ENCODE measurements at places on chromosomes 2 and 18.

DNA sequence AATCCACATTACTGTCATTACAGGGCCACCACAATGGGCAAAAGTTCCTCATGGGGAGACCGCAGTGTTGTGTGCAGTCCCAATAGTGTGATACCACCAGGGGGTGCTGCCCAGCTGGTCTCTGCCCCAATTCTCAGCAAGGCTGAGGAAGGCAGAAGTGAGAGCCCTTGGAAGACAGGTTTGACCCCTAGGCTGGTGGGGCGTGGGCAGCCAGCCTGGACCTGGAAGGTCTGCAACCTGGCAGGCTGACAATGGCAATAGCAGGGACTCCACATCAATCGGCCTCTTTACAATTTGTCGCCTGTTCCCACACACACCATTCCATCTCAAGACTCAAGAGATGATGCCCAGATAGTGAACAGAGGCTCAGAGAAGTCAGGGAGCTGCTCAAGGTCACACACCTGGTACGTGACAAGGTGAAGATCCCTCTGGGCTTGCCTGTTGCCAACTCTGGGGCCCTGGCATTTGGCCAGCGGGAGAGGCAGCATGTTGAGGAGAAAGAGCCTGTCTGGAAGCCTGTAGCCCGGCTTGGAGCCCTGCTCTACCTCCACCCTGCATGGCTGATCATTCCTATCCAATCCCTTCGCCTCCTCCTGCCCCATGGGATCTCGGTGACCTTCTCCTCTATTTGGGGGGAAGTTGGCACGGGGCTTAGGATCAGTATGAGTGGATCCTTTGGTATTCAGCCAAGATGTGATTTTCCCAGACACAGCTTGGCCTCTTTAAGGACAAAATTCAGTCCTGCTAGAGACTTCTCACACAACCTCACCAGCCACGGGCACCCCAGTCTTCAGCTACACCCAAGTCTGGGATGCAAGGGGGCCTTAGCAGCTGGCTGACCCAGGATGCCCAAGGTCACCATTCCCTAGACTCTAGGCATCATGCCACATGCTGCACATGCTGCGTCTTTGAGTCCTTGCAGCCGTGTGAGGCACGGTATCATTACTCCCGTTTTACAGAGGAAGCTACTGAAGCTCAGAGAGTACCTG lies 2.9 kb upstream of the ATOH8 start:
- peak; percentile 58 for DNase-seq

- peak; percentile 54 for DNase-seq
These were observed 162.0 kb downstream of the LTBP1 start for GRCh38 chr2:33108483-33109443.

DNA sequence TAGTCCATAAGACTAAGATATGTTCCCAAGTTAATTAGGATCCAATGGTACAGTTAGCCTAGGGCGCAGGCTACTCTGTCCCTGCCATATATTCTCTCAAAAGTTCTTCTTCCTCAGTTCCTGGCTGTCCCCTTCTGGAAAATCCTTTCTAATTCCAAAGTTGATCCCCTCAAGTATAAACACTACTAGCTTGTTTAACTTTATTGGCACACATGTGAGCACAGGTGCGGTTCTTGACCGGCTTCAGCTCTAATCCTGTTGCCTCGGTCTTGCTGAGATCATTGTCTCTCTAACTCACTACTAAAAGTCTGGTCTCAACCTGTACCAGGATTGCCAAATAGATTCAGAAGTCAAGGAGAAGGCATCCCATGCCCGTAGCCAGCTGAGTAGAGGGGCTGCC lies 89.0 kb downstream of the SEMA4F start:
- no peak for DNase-seq

DNA sequence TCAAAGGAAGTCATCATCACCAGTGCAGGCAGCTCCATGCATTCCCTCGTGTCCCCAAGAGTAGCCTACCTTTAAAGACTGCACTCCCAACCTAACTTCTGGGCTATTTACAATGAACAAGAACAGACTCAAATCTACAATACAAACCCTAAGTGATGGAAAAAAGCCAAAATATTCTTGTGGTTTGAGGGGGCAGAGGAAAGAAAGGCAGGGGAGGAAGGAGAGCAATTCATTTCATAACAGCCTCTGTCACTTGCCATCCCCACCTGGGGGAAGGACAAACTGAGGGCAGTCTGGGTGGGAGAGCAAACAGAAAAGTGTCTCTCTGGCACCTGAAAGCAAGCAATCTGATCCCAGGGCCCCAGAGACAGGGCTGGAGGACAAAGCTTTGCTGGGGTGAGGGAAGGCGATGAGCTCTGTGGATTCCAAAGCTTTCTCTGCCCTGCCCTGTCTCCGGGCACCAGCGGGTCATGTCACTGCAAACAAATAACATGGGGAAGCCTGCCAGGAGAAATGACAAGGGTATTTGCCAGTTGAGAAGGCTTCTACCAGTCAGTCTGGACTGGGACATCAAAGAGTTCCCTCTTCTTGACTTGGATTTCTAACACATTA lies 528.0 kb upstream of the TNP1 start:
- DNase-seq: peak; percentile 12

GRCh38 chr18:36903215-36903928 lies 74.4 kb downstream of the KIAA1328 start:
- DNase-seq: no peak

DNA sequence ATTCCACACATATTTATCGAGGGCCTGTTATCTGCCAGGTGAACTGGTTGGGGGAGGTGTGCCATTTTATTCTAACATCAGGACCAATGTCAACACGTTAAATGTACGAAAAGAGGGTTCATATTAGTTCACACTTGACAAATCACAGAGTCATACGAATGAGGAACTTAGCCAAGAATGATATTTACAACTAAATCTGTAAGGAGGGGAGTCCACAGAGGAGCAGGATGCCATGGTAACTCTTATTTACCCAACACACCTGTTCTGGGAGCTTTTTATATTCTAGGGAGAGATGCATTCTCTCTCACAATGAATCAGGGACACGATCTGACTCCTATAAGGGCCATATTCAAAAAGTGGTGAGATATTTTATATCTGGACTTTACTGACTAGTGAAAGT lies 144.1 kb downstream of the CDC42EP3 start:
- DNase-seq: no peak

GRCh38 chr18:76136701-76137100 lies 358.3 kb downstream of the ZNF516 start:
- no peak for DNase-seq

DNA sequence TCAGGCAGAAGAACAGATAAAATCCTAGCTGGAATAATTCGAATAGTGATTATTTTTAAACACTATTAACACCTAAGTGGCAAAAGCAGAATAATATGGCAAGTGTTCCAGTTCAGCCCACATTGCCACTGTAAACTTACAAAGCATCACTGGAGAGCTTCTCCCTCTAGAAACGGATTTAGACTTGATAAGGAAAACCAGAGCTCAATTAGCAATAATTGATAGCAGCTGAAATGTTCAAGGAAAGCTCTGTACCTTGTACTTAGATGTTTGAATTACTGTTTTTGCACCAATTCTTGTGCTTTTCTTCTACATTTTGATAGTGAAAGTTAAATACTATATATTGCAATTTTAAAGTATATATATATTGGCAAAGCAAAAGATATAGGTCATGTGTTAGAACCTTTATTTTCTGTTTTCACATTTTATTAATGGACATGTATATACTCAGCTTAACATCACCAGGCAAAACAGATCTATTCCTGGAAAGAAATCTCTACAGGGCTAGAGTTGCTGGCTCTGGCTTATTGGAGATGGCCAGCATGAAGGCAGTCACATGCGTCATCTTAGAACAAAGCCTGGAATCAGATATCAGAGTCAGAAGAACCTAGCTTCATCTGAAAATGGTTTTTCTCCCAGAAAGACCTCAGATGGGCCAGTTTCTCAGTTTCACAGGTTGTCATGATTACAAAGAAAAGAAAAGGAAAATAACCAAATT lies 149.1 kb upstream of the CTAGE1 start:
- DNase-seq: no peak

GRCh38 chr2:58853420-58853819 lies 612.3 kb upstream of the FANCL start:
- no peak for DNase-seq

DNA sequence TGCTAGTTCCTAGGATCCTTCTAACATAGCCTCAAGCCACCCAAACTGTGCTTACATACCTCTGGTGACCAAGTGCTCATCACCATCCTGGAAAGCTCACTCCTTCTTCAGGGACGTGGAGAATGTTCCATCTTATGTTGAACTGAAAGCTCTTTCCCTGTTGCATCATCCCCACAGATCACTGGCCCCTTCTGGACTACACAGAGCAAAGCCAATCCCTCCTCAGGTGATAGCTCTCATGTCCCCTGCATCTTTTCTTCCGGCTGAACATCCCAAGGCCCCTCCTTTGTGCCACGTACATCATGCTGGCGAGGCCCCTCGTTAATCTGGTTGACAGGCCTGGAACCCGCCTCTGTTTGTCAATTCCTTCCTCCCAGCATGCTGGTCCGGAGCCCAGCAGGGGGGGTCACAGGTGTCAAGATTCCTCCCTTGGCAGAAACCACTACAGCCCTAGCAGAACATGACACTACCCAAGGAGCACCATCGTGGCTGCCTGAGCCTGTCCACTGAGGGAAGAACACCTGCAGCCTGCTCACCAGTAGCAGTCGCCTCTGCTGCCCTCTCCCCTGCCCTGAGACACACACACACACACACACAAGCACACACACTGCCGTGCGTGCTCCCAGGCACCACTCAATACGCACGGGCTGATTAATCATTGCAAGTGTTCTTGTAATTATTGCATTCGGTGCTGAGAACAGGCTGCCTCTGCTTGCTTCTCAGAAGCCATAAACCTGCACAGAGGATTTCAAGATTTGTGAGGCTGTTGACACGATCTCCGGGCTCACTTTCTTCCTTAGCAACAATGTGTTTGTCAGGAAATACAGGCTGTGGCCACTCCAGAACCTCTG lies 6.3 kb upstream of the KCNK3 start:
- peak; percentile 81 for DNase-seq

- DNase-seq: peak; percentile 47
These were observed 940 bp downstream of the XRCC5 start for GRCh38 chr2:216109962-216110614.

- peak; percentile 47 for DNase-seq
These were observed 74.2 kb downstream of the TNS1 start for GRCh38 chr2:217928324-217929181.

DNA sequence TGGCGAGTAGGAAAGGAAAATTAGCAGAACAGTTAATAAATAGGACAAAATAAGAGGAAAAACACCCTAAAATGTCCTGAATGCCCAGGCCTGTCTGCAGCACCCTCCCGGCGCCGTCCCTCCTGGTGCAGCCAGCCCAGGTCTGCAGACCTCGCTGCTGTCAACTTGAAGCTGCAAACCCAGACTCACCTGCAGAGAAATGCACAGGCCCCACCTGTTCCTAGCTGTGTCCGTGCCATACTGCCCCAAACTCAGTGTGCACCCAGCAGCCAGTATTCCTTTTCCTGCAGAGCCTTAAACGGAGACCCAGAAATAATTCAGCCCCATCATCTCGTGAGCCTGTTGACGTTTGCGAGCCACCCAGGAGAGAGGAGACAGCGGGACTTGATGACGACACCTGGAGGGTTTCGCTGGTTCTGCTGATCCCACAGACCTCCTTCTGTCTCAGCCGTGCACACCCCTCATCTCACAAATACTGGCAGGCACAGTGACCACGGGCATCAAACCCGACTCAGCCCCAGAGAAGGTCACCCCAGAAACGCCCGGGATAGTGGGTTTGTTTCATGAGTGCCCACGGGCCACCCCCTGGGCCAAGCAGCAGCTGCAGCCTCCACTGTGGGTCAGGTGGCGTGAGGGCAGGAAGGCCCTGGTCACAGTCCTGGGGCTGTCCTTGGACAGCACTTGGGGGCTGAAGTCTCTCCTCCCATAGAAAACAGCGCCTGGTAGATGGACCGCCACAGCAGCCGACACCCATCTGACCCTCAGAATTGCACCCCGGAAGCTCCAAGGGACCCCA lies 239.5 kb upstream of the SALL3 start:
- no peak for DNase-seq

DNA sequence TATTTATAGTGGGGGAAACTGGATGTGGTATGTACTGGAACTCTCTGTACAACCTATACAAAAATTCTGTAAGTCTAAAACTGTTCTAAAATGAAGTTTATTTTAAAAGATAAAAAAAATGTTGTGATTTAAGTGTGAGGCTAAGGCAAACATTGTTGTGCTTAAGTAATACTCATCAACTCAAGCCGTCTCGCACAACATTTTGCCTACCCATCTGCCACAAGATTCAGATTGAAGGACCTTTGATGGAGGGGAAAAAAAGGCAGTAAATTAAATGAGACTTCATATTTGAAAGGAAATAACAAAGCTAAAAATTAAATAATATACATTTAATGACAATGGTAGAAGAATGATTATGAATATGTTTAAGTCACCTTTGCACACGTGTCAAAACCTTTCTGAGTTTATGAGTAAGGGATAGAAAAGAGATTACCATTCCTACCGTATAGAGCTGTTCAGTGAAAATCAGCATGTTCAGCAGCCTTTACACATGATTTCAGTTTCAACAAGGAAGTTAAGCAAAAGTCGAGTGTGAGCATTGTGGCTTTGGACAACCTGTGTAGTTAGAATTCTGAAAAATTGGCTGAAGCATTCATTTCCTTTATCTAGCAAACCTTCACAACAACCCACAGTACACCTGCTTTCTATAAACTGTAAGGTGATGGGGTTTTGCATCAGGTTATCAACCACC lies 499.3 kb downstream of the IRS1 start:
- DNase-seq: no peak

GRCh38 chr2:46901611-46902010 lies 14.0 kb downstream of the MCFD2 start:
- no peak for DNase-seq

DNA sequence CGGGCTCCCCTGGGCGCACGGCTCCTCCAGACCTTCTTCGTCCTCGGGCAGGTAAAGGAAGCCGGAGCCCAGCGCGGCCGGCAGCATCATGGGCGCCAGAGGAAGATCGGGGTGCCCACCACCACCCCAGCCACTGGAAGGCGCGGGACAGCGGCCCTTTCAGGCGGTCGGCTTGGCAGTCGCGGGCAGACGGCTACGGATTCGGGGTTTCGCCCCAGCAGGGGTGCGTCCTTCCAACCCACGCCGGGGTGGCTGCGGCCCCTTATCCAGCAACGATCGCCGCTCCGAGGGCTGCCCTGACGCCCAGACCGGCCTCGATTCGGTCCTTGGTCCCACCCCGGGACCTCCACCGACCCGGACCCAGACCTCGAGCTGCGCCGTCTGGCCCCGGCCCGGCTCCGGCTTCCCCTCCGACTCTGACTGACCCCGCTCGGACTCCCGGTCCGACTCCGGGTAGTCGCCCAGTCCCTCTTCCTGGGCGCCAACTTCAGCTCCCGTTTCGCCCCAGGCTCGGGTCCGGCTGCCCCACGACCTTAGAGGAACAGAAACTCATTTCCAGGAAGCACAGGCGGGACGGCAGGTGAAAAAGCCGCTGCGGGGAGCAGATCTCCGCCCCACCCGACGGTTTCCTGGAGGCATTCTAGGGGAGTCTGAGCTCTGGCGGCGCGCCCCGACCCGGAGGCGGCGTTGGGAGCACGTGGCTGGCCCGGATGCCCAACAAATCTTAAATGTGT lies 30.2 kb upstream of the SSB start:
- DNase-seq: no peak
